Central memory CD8-positive, alpha-beta T cell (primary cell): ENCODE measurements at places on chromosomes 12 and 14.
A peak's percentile ranks its signal among the peaks of the same experiment; 100 is the strongest.

DNA sequence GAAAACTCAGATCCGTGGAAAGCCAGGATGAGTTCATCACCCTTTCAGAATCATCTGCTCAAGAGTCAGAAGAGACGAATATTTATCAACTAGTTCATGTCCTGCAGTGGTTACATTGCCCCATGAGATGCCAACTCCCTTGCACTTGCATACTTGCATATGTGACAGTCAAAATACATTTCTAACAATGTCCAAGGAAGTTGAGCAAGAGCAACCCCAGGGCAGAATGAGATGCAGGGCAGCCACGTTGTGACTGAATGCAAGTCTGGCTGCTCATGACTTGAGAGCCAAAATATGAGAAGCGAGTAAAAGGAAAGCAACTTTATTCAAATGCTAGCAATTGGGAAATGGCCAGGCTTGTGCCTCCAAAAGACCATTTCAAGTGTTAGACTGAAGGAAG lies 23.6 kb upstream of the UTP20 start:
- DNase-seq, result no peak
- H3K27ac ChIP-seq, result no peak overlapping the region
- H3K36me3 ChIP-seq, result peaks cover 2% of the 10 kb centered on the region
- peaks cover 10% of the 10 kb centered on the region for H3K27me3 ChIP-seq

DNA sequence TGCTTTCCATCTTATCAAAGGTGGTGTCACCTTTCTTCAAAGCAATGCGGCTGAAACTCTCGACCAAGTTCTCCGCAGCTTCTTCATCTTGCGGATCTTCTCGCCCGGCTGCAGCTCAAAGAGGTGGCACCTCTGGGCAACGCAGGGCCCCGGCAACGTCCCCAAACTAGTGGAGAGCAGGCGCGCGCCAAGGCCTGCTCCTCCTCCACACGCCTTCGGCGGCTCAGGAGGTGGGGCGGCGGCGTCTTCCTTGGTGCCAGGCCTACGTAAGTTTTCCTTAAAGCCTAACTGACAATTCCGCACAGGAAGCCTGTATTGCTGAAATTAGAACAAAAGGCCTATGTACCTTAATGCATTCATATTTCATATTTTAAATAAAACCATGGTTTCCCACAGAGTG lies 112.0 kb downstream of the TMX1 start:
- no peaks in the 10 kb centered on the region for H3K4me1 ChIP-seq
- DNase-seq, result no peak
- H3K4me3 ChIP-seq, result no peak overlapping the region
- H3K36me3 ChIP-seq, result no peaks in the 10 kb centered on the region
- H3K27ac ChIP-seq, result no peak overlapping the region

DNA sequence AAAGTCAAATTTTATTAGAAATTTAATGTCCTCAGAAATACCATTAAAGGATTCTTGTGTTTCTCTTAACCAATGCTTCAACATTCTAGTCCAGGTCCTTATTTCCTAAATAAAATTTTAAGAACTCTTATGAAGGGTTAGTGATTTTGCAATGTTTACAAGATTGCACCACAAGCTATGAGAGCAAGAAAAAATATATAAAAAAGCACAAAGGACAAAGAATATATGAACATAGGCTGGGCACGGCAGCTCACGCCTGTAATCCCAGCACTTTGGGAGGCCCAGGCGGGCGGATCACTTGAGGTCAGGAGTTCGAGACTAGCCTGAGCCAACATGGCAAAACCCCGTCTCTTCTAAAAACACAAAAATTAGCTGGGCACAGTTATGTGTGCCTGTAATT lies 7.7 kb downstream of the RACGAP1 start:
- no peak overlapping the region for H3K27ac ChIP-seq
- no peak overlapping the region for H3K4me3 ChIP-seq
- H3K36me3 ChIP-seq, result peaks cover 8% of the 10 kb centered on the region
- no peaks in the 10 kb centered on the region for H3K27me3 ChIP-seq
- H3K4me1 ChIP-seq, result peaks cover 15% of the 10 kb centered on the region

- H3K36me3 ChIP-seq, result no peaks in the 10 kb centered on the region
- no peak for DNase-seq
- no peak overlapping the region for H3K27ac ChIP-seq
- H3K4me1 ChIP-seq, result no peaks in the 10 kb centered on the region
- H3K4me3 ChIP-seq, result no peak overlapping the region
Observed at GRCh38 chr14:41303506-41303905, 303.2 kb upstream of the LRFN5 start.

DNA sequence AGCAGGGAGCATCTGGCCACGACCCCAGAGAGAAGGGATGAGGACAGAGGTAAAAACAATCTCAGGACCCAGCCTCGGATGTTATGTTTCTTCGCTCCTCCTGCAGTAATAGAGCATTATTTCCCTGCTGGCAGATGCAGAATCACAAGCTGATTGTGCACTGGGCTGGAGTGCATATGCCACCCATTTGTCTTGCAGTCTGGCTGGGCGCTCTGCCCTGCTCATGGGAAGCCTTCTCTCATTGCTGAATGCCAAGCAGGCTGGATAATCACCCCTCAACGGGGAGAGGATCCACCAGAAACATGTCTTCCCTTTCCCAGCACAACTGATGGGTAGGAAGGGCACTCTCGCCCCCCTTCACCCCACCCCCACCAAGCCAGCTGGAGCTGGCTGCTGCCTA lies 8.5 kb upstream of the VASH1 start:
- H3K4me3 ChIP-seq, result no peak overlapping the region
- H3K36me3 ChIP-seq, result no peaks in the 10 kb centered on the region
- H3K27ac ChIP-seq, result no peak overlapping the region
- peaks cover 16% of the 10 kb centered on the region for H3K27me3 ChIP-seq
- H3K4me1 ChIP-seq, result no peaks in the 10 kb centered on the region

DNA sequence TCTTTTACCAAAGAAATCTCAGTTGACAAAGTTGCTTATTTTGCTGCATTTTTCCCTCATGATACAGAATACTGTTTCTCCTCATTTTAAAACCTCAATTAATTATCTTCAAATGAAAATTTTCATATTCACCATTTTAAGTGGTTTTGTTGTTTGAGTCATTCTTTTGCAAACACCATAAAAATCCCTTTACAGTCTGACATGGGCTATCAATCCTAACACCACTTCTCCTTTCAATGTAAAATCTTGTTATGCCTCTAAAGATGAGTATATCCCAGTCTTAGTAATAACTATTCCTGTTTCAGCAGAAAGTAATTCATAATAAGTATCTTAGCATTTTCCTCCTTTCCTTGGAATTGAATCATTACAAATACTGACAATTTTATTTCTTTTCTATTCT lies 192.2 kb downstream of the SYT1 start:
- no peak overlapping the region for H3K4me3 ChIP-seq
- H3K27me3 ChIP-seq, result no peaks in the 10 kb centered on the region
- no peaks in the 10 kb centered on the region for H3K4me1 ChIP-seq
- no peak for DNase-seq
- no peak overlapping the region for H3K27ac ChIP-seq

- H3K36me3 ChIP-seq, result no peaks in the 10 kb centered on the region
- no peak for DNase-seq
- no peak overlapping the region for H3K4me3 ChIP-seq
- H3K27me3 ChIP-seq, result peaks cover 69% of the 10 kb centered on the region
- no peaks in the 10 kb centered on the region for H3K4me1 ChIP-seq
Observed at GRCh38 chr14:95915330-95915729, 38.7 kb downstream of the TUNAR start.

GRCh38 chr14:95784137-95784536 lies 70.2 kb upstream of the TCL1A start:
- no peak for DNase-seq
- no peak overlapping the region for H3K27ac ChIP-seq
- H3K4me3 ChIP-seq, result no peak overlapping the region
- H3K36me3 ChIP-seq, result no peaks in the 10 kb centered on the region

DNA sequence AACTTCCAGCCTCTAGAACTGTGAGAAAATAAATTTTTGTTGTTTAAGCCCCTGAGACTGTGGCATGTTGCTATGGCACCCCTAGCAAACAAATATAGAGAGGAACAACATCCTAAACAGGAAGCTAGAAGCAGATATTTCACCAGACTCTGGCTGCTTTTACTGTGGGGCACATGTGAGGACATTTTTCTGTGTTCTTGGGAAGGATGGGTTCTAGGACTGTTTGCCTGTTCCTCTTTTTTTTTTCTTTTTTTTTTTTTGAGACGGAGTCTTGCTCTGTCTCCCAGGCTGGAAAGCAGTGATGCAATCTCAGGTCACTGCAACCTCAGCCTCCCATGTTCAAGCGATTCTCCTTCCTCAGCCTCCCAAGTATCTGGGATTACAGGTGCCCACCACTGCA lies 4.2 kb upstream of the HRK start:
- peaks cover 75% of the 10 kb centered on the region for H3K27me3 ChIP-seq
- H3K4me1 ChIP-seq, result peaks cover 4% of the 10 kb centered on the region
- H3K27ac ChIP-seq, result no peak overlapping the region
- H3K4me3 ChIP-seq, result no peak overlapping the region
- no peak for DNase-seq
- H3K36me3 ChIP-seq, result no peaks in the 10 kb centered on the region

DNA sequence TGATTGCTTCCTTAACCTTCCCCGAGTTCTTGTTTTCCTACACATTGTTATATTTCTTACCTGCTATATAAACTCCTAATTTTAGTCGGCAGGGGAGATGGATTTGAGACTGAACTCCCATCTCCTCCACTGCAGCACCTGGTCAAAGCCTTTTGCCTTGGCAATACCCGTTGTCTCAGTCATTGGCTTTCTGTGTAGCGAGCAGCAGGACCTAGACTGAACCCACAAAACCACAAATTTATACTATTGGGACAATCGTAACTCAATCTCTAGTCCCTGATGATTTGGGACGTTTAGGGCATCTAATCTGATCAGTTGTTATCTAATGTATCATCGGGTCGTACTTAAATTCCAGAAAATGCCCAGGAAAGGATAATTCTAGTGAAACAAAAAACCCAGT lies 37.8 kb upstream of the BAZ1A start:
- no peaks in the 10 kb centered on the region for H3K4me1 ChIP-seq
- DNase-seq, result no peak
- H3K27ac ChIP-seq, result no peak overlapping the region
- H3K27me3 ChIP-seq, result no peaks in the 10 kb centered on the region
- no peak overlapping the region for H3K4me3 ChIP-seq
- H3K36me3 ChIP-seq, result no peaks in the 10 kb centered on the region

DNA sequence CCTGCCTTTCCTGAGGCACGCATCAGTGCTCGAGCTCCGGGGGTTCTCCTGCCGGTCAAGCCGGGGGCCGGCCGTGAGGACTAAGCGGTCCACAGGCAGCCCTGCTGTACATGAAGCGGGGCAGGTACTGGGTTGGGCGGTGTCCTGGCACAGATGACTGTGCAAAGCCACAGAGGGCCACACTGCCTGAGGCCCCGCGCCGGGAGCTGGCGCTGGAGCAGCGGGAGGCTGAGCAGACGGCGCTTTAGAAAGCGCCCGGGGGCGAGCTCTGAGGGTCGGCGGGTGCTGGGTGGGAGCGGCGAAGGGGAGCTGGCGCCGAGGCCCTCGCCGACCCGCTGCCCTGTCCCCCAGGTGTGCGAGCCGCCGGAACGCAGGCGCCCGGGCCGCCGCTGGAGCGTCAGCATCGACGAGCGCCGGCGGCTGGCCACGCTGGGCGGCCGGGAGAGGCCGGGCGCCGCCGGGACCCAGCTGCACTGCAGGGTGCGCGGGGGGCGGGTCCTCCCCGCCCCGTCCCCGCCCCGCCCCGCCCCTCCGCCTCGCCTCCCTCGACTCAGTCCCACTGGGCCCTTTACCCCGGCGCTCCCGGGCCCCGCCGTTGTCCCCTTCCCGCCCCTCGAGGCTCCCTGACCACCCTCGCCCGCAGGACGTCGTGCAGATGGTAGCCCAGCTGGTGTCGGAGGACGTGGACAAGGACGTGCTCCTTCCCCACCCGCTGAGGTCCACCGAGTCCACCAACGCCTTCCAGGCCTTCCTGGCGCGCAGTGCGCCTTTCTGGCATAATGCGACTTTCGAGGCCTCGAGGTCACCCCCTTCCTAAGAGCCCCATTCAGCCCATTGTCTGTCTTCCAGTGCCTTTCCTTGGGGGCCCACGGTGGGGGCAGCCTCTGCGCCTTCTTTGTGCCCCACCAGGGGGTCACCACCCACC lies 8.3 kb upstream of the MTA1 start:
- H3K27me3 ChIP-seq, result peaks cover 42% of the 10 kb centered on the region
- H3K36me3 ChIP-seq, result no peaks in the 10 kb centered on the region
- H3K4me1 ChIP-seq, result peaks cover 5% of the 10 kb centered on the region

- no peaks in the 10 kb centered on the region for H3K27me3 ChIP-seq
- H3K4me1 ChIP-seq, result peaks cover 42% of the 10 kb centered on the region
- no peak overlapping the region for H3K27ac ChIP-seq
- peaks cover 15% of the 10 kb centered on the region for H3K36me3 ChIP-seq
Observed at GRCh38 chr14:89576960-89577359, 159.9 kb upstream of the FOXN3 start.

GRCh38 chr12:94636462-94637085 lies 13.8 kb downstream of the TMCC3 start:
- H3K4me3 ChIP-seq, result no peak overlapping the region
- DNase-seq, result no peak
- no peaks in the 10 kb centered on the region for H3K36me3 ChIP-seq
- peaks cover 9% of the 10 kb centered on the region for H3K4me1 ChIP-seq
- no peaks in the 10 kb centered on the region for H3K27me3 ChIP-seq
- H3K27ac ChIP-seq, result no peak overlapping the region

GRCh38 chr14:50808053-50808452 lies 22.9 kb downstream of the NIN start:
- H3K27ac ChIP-seq, result peak overlapping the region; percentile 38
- H3K27me3 ChIP-seq, result no peaks in the 10 kb centered on the region
- DNase-seq, result no peak
- no peak overlapping the region for H3K4me3 ChIP-seq
- H3K4me1 ChIP-seq, result peaks cover 39% of the 10 kb centered on the region
